ENCODE measurements at places on chromosomes 16 and 17.
A peak's percentile ranks its signal among the peaks of the same experiment; 100 is the strongest.

- DNase-seq, result no peak
Measured at GRCh38 chr17:22512506-22512905, 820.2 kb downstream of the KCNJ18 start.

DNA sequence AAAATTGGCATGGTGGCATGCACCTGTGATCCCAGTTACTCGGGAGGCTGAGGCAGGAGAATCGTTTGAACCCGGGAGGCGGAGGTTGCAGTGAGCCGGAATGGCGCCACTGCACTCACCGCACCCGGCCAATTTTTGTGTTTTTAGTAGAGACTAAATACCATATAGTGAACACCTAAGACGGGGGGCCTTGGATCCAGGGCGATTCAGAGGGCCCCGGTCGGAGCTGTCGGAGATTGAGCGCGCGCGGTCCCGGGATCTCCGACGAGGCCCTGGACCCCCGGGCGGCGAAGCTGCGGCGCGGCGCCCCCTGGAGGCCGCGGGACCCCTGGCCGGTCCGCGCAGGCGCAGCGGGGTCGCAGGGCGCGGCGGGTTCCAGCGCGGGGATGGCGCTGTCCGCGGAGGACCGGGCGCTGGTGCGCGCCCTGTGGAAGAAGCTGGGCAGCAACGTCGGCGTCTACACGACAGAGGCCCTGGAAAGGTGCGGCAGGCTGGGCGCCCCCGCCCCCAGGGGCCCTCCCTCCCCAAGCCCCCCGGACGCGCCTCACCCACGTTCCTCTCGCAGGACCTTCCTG lies at the start of gene HBQ1:
TSS of gene HBQ1 (plus strand) at position 359 of the 575 bp plus-strand sequence. CDS start at position 387, 28 bp downstream.
- peak; percentile 6 for DNase-seq

GRCh38 chr16:7289299-7289698 lies 43.3 kb upstream of the RBFOX1 start:
- no peak for DNase-seq

GRCh38 chr17:80528536-80528935 lies 16.1 kb upstream of the RPTOR start:
- DNase-seq, result no peak

DNA sequence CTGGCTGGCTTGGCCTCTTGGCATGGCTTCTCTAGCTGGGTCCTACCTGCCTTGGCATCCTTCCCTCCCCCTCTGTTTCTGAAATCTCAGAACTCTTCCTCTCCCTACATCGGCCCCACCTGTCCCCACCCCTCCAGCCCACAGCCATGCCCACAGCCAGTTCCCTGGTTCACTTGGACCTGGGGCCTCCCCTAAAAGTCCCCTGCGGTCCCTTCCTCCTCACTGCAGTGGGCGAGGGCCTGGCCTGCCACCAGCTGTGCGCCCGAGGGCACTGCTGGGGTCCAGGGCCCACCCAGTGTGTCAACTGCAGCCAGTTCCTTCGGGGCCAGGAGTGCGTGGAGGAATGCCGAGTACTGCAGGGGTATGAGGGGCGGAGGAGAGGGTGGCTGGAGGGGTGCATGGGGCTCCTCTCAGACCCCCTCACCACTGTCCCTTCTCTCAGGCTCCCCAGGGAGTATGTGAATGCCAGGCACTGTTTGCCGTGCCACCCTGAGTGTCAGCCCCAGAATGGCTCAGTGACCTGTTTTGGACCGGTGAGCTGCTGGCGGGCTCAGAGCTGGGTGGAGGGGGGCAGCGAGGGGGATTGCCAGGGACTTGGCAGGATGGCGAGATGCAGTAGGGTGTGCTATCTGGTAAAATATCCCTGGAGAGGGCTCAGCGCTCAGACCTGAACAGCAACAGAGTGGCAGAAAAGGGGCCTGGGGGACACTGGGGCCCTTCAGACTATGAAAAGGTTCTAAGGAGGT lies 14.1 kb downstream of the MIEN1 start:
- DNase-seq, result no peak

DNA sequence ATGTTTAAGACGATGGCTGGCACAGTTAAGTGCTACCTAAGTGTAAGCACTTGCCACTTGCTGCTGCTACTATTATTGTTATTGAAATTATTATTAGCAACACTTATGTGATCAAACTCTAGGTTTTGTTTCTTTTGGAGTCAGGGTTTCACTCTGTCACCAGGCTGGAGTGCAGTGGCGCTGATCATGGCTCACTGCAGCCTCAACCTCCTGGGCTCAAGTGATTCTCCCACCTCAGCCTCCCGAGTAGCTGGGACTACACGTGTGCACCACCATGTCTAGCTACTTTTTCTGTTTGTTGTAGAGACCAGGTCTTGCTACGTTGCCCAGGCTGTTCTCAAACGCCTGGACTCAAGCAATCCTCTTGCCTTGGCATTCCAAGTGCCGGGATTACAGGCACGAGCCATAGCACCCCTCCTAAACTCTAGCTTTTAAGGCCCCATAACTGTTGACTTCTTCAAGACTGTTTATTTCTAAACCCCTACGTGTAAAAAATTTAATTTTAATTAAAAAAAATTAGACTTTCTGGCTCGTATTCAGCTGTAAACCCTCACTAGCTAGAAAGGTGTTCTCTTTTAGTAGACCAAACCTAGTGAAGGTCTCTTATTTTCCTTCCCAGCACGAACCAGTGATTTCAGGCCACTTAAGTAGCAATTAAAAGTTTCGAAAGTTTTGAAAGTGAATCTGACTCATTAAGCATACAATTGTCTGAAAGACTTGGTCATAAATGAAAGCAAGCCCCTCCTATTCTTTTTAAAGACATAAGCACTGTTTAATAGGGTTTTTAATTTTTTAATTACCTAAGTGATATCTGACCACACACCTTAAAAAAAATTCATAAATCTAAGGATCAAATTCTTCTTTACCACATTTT lies 11.7 kb upstream of the SCNN1B start:
- no peak for DNase-seq

GRCh38 chr17:79646721-79647455 lies 36.0 kb upstream of the RBFOX3 start:
- DNase-seq, result no peak

DNA sequence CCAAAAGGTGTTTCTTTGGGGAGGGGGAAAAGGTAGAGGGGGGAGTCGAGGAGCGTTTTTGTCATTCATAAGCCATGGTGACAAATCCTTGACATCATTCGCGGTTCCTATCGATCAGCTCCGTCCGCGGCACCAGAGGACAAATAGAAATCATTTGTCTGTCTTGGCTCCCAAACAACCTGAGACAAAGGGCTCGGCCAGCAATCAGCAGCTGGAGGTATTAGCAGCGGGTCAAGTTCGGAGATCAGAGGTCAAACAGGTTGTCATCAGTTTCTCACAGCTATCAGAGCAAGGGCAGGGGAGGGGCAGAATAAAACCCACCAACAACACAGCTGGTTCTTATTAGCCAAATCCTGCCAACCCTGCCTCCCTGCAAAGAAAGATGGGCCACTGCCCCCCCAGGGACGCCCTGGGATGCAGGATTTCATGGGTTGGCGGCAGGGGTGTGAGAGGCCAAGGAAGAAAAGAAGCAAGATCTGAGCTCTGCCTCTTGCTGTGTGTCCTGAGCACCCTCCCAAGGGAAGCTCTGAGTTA lies 145.3 kb upstream of the LHX1 start:
- DNase-seq, result no peak

DNA sequence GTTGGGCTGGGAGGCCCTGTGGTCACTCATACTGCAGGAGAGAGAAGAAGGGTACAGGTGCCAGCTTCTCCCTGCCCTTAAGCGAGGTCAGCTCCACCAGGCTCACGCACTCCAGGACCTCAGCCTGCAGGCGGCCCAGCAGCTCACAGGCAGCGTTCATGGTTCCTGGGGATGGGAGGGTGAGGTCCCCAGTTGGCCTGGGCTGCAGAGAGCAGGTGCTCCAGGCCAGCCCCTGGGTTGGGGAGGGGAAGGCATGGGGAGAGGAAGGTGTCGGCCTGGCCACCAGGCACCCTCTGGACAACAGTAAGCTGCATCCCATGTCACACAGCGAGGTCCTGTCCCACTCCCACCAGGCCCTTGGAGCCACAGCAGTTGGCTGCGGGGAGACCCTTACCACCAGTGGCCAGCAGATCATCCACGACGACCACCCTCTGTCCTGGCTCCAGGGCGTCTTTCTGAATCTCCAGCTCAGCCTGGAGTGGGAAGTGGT lies 2.0 kb downstream of the APRT start:
- DNase-seq, result no peak

DNA sequence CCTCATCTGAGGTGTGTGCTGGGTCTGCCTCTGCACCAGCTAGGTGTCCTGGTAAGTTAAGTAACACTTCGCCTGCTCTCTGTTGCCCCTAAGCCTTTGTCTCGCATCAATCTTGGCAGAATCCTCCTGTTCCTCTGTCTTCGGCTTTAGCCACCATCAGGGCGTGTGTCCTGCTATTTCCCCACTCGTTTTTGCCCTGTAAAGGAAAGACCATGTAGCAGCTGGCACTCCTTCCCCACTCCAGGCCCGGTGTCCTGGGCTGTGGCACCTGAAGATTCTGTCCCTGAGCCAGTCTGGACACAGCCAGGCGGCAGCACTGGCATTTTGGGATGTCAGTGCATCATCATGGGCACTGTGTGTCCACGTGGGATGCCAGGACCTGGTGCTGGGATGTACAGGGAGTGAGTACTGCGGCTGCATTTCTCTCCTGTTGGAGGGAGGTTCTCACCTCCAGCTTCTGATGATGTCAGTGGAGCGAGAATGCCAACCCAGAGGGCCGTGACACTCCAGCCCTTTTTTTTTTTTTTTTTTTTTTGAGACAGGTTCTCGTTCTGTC lies 26.2 kb upstream of the FOXK2 start:
- no peak for DNase-seq

GRCh38 chr16:73228649-73229048 lies 180.7 kb upstream of the ZFHX3 start:
- no peak for DNase-seq

DNA sequence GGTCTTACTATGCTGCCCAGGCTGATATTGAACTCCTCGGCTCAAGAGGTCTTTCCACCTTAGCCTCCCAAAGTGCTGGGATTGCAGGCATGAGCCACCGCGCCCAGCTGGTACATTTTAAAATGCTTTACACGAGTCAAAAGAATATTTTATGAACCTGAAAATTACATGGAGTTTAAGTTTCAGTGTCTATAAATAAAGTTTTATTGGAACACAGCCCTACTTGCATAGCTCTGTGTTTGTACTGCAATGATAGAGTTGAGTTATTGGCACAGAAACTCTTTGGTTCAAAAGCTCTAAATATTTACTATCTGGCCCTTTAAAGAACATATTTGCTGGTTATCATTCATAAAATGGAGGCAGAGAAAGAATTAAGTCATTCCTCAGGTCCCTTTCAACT lies 24.3 kb downstream of the MAP2K6 start:
- DNase-seq, result no peak

GRCh38 chr17:13671771-13672170 lies 70.0 kb upstream of the HS3ST3A1 start:
- DNase-seq, result no peak

- no peak for DNase-seq
Measured at GRCh38 chr17:12180644-12181261, 160.1 kb downstream of the MAP2K4 start.

- DNase-seq, result no peak
Measured at GRCh38 chr16:30896261-30896888, at the start of gene CTF1. CTF1 (plus strand) TSS chr16:30896614; CDS start chr16:30896644, 30 bp downstream.

DNA sequence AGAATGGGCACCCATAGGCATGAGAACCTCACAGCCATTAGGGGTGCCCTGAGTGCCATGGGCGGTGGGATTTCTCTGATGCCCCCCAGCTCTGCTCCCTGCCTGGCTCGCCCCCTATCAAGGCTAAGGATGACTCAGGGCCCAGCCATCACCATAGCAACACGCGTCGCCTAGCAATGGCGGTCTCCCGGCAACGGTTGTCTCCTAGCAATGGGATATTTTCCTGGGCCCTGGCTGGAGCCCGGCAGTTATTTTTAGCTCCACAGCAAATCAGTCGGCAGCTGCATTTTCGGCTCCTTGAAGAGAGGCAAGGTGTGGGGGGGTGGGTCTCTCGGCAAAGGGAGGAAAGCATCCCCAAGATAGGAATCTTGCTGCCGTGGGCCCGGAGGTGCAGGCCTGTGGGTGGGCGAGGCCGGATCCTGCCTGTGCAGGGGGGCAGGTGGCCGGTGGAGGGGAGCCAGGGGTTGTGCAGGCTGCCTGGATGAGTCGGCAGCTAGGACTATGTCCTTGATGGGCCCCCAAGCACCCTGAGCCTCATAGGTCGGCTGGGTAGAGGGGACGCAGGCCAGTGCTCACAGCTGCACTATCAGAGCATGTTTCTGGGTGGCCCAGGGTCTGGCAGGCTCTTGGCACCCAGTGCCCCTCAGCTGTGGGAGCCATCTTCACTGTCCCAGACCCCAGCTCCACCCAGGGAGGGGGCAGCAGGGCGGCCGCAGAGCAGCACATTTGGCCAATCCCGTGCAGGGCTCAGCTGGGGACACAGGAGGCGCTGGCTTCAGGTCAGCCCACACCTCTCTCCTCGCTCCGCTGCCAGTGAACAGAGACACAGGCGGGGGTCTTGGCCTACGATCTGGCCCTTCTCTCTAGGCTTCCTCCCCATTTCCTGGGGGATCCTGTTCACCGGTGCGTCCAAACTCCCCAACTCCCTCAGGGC lies 4.2 kb upstream of the FBXL16 start:
- DNase-seq, result no peak
